ENCODE measurements at places on chromosomes 13 and 19. TPM values are rescaled to one million over a fixed set of nuclear protein-coding genes. Genes with fewer than 3 reads are reported as not detected.

The TSSK6 gene
- 0.65 TPM for total RNA-seq

The MYADM gene
- total RNA-seq: 8.3 TPM

- DNase-seq: no peak
These were observed 10.6 kb downstream of the FUT6 start for GRCh38 chr19:5828661-5829566.

DNA sequence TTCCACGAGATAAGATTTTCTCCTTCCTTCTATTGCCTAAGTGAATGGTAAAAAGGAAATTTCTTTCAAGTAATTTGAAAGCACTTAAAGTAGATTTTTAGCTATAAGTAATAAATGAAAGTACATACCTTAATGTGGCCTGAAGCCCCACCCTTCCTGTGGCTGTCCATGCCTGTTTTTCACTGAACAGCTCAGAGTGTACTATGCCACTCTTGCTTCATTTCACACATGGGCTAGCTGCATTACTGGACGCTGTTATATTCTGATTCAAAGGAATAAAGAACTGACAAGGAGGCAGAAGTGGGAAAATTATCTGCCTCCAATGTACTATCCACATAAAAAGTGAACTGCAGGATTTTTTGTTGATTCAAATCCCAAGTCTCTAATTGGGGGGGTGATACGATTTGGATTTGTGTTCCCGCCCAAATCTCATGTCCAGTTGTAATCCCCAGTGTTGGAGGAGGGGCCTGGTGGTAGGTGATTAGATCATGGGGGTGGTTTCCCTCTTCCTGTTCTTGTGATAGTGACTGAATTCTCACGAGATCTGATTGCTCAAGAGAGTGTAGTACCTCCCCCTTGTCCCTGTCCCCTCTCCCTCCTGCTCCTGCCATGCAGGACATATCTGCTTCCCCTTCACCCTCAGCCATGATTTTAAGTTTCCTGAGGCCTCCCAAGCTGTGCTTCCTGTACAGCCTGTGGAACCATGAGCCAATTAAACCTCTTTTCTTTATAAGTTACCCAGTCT lies 154.7 kb upstream of the SGCG start:
- no peak for DNase-seq

- DNase-seq: peak; percentile 28
These were observed 81.4 kb upstream of the MEDAG start for GRCh38 chr13:30824651-30825050.

DNA sequence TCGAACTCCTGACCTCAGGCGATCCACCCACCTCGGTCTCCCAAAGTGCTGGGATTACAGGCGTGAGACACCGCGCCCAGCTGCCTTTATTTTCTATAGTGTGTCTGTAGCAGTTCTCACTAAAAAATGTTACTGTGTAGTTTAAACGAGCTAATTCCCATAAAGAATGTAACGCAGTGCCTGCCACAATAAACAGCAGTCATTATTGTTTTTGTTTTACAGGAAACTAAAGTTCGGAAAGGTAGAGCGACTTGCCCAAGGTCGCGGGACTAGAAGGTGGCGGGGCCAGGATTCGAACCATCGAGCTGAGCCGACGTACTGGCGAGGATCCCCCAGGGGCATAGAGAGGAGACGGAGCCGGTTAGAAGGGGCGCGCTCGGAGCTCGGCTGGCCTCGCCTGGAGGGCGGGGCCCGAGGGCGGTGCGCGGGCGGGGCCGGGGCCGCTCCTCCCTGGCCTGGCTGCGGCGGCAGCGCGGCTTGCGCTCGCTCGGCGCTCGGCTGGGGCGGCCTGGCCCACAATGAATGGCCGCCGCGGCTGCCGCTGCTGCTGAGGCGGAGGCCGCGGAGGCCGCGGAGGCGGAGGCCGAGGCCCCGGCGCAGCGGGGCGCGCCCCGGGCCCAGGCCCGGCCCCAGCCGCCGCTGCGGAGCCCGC lies at the start of gene NACC1:
NACC1 (plus strand) TSS at position 493 of the 652 bp plus-strand sequence. CDS start 16,944 bp downstream, outside the sequence.
- DNase-seq: peak; percentile 93

The ZNF468 gene
- 17.5 TPM for total RNA-seq

GRCh38 chr19:54660964-54661363 lies 1.8 kb upstream of the LILRB4 start:
- DNase-seq: no peak

The CGB3 gene
- not detected for total RNA-seq

DNA sequence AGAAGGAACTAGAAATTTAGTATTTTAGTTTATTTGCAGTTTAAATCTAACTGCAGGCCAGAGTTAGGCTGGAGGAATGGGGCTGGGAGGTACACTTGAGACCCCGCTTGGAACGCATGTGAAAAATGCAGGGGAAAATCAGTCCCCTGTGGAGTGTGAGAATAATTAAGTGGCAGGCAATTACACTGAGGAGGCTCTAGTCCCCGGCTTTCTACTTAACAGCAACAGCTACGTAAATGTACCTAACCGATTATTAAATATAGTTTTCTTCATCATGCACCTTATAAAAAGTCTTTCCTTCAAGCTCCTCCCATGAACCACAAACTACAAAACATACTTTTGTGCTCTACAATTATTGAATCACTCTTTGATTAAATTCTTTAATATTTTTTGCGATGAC lies 804 bp downstream of the ZNF708 start:
- peak; percentile 6 for DNase-seq

DNA sequence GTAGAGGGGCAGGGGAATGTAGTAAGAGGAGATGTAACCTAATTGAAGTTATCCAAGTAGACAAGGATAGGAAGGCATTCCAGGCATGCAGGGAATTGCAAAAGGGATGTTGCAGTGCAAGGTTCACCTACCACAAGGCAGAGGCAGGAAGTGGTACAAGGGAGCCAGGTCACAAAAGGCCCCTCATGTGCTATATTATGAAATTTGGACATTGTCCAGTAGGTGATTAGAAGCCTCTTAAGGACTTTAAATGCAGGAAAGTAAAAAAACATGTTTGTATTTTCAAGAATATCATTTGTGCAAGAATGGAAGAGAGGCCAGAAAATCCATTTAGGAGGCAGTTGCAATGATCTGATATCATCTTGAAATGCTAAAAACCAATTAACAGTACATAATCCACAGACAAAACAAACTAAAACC lies 111.4 kb downstream of the FRY start:
- peak; percentile 85 for DNase-seq

- no peak for DNase-seq
These were observed 61.6 kb downstream of the GSX1 start for GRCh38 chr13:27853861-27854260.

DNA sequence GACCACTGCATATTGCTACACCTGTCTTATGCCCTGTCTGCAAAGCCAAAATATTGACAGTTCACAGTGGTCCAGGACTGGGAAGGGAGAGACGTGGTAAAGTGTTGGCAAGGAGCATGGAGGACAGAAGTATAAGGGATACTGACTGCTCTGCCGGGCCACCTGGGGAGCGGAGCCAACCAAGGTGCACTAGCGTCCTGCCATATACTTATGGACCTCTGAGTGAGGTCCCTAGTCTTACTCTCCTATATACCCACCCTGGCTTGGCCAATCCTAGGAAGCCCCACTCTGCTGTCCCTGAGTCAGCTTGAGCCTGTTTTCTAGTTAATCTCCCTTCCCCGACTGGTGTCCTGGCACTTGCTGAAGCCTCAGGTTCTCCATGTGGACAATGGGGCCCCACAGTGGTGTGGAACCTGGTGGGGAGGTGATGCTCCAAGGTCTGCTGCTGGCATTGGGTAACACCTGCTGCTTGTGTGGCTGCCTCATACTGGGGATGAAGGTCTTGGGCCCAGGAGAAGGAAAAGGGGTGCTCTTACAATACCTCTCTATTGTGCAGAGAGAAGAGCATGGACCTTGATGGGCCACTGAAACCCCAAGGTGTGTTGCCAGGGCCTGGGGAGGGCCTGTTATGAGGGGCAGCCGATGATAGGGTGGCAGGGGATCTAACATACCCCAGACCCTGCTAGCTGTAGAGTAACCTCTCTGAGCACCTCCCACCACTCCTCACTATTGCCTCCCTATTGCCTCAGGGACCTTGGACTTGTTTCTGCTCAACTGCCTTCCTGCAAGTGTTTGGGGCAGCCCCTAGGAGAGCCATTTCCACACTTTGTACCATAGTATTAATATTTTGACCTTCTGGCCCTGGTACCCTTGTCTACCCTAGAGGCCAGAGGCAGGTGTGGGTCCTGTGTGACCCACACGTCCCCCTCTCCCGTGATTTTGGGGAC lies 6.7 kb upstream of the TRIM28 start:
- no peak for DNase-seq

DNA sequence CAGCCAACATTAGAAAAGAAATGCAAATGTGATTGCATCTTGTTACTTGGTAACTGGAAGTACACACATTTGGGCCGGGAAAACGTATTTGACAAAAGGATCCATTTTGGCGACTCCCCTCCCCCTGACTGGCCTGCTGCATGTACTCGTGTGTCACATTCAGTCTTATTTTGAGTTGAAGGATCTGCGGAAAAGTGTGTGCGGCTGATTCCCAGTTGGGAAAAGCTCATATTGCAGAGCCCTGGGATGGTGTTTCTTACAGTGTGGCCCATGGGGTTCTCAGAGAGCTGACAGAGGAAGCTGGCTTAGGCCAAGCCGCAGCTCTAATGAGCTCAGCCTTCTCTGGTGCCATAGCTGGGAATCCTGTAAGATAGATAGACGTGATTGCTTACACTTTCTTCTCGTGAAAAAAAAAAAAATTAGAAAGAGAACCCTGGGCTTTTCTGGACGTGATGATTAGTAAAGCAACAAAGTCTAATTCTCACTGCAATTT lies 170.3 kb upstream of the ARGLU1 start:
- DNase-seq: no peak

The DZIP1 gene
- total RNA-seq: 1.1 TPM

- DNase-seq: no peak
These were observed 95.0 kb downstream of the LIG4 start for GRCh38 chr13:108120302-108120701.

DNA sequence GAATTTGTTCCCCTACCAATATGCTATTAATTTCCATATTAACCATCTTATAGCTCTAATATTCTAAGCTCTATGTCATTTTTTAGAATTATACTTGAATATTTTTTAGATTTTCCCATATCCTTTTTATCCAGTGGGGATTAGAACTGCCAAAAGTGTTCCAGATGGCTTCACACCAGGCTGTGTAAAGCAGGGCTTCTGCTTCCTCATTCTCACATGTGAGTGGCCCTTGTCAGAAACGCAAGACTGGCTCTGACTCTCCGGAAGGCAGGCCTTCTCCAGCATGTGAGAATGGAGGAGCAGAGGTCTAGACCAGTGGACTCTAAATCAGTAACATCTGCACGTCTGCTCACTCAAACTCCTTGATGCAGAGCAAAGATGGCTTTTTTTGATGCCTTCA lies 650.1 kb downstream of the FGF9 start:
- no peak for DNase-seq

DNA sequence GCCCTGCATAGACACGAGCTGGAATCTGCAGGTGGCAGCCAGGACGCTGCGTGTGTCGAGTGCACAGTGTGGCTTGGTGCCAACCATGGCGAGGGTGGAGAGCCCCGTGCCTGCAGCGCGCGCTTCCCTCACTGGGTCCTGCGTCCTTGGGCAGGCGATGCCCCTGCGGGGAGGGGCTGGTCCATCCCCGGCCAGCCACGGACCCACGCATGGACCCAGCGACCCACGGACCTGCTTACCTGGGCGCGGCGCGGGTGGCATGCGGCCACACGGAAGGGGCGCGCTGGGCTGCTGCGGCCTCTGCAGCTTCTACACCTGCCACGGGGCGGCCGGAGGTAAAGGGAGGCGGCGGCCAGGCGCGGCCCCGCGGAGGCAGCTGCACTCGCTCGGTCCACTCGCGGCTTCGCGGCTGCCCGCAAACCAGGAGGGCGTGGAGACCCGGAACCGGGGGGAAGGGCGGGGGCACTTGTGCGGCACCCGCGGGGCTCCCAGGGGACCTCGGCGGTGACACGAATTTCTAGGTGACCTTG lies 569 bp upstream of the MCF2L start:
- no peak for DNase-seq

GRCh38 chr19:50428772-50429463 lies 3.8 kb upstream of the MYBPC2 start:
- no peak for DNase-seq

- no peak for DNase-seq
These were observed 194.7 kb downstream of the B3GLCT start for GRCh38 chr13:31394506-31394905.

The SMIM44 gene
- total RNA-seq: not detected

GRCh38 chr13:107534548-107534947 lies 680.8 kb downstream of the LIG4 start:
- DNase-seq: no peak

- DNase-seq: no peak
These were observed 219.0 kb downstream of the MZT1 start for GRCh38 chr13:72508392-72508791.

The KANK3 gene
- total RNA-seq: 55.8 TPM

The NFIC gene
- total RNA-seq: 11.7 TPM

DNA sequence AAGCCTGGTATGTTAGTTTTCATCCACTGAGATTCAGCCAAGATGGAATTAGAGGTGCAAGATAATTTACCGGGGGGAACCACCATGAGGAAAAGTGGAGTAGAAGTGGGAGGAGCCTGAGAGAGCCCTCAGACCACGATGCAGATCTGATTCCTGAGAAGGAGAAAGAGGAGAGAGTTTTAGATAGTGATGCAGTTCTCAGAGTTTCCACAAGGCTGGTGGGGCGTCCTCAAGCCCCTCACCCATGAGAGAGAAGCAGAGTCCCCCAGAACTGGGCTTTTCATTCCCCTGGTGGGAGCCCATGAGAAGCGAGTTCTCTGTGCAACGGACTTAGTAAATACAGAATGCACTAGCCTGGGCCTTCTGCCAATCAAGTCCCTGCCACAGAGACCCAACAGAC lies 18.1 kb downstream of the CEACAM5 start:
- DNase-seq: no peak

Data from lung microvascular endothelial cell (primary cell).